HAP-1 (cell line): ENCODE measurements at places on chromosomes 2 and 18.

GRCh38 chr18:23593720-23594119 lies 7.4 kb upstream of the NPC1 start:
- DNase-seq = no peak

DNA sequence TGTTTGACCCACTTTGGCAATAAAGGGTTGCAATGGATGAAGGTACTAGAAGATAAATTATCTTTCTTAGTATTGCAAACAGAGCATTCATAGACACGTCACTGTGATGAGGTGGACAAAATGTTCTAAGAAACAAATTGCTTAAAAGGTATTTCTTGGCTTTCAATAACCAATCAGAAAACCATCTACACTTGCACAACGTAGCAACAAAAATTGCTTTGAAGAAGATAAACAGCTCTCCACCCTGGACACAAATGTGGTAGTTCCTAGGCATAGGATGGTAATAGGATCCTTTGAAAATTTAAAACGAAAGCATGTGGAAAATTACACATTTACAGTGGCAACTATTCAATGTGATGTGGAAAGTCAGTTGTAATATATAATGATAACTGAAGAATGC lies 439.9 kb upstream of the ETAA1 start:
- no peak for DNase-seq

- no peak for DNase-seq
Observed at GRCh38 chr2:1283871-1284270, 129.4 kb upstream of the TPO start.

GRCh38 chr2:19764998-19765397 lies 136.8 kb downstream of the TTC32 start:
- DNase-seq = no peak

- DNase-seq = no peak
Observed at GRCh38 chr2:18845854-18846445, 256.6 kb upstream of the NT5C1B start.

GRCh38 chr2:43276962-43277391 lies 50.6 kb upstream of the ZFP36L2 start:
- DNase-seq = no peak

- DNase-seq = no peak
Observed at GRCh38 chr2:220296174-220296573, 668.7 kb downstream of the SLC4A3 start.

GRCh38 chr2:88959480-88960204 lies 268.2 kb downstream of the RPIA start:
- no peak for DNase-seq

DNA sequence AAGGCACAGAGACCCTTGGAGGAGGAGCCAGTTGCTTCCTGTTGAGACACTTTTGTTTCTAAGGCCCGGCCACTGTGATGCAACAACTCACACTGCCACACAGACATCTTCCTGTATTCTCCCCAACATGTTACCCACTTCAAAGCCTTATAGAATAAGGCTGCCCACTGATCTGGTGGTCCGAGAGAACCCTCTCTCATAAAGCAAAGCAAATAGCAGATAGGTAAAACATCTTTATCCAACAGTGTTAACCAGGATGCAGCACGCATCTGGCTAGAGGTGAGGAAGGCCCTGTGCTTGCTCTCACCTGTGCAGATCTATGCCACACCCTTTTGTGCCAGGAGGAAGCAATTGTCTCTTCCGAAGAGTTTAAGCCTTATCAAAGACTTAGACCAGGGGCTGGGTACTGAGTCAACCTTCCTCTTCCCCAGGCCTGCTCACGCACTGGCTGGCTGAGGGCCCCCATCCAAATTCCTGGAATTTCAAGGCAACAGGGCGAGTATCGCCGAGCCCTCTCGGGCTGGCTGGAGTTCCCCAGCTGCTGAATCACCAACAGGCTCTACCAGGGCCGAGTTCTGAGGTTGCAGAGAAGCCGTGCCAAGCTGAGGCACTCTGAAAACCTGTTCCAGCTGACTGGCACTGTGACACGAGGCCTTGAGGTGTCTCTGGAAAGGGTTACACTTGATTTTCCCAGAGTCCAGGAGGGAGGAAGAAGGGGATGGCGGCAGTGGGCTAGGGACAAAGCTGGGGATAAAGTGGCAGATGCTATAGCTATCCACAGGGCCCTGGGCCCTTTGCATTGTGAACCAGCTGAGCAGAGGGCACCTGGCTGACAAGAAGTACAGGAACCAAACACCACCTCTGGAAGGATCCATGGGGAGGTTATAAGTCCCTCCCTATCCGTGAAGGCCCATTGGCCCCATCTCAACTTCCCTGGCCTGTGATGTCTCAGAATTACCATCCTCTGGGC lies 29.3 kb downstream of the TGFA start:
- no peak for DNase-seq

GRCh38 chr18:8406186-8406867 lies 202.9 kb upstream of the RAB12 start:
- no peak for DNase-seq
